ENCODE measurements at places on chromosomes 12 and 14.

GRCh38 chr14:26400373-26400772 is 197.5 kb downstream of the NOVA1 start:
- DNase-seq, result no peak

GRCh38 chr14:59849411-59850130 is 21.0 kb downstream of the RTN1 start:
- DNase-seq, result no peak

- DNase-seq, result no peak
Observed at GRCh38 chr12:55708695-55709233, 1.1 kb upstream of the ITGA7 start.

DNA sequence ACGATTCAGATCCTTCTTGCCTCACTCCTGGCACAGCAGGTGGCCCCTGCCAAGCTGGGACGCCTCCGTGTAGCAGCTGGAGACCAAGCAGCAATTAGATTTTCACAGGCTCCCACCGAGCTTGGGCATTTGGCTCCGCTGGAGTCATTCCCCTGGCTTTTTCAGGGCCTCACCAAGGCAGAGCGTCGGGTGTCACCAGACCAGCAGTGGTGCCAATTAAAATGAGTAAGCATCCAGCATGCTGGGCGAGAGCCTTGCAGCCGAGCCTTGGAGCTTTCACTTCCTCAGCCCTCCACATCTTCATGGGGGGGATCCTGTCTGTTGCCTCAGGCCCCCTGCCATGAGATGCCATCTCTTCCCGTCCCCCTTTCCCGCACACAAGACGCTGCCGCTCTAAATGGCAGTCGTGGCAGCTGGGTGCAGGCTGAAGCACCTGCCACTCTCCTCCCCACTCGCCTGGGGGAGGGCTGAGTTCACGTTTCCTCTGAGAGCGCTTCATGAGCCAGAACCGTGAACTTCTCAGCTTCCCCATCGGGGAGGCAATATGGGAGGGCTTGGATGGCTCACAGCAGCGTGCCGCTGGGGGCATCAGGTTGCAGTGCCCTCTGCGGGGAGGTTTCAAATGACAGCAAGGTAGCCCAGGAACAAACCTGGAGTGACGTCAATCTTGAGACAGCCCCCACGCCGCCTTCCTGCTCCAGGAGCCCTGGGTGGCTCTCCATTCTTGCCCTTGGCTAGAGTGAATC is 11.7 kb downstream of the TPCN1 start:
- DNase-seq, result peak; percentile 40

GRCh38 chr12:122363782-122364181 is 58.7 kb downstream of the CLIP1 start:
- no peak for DNase-seq

DNA sequence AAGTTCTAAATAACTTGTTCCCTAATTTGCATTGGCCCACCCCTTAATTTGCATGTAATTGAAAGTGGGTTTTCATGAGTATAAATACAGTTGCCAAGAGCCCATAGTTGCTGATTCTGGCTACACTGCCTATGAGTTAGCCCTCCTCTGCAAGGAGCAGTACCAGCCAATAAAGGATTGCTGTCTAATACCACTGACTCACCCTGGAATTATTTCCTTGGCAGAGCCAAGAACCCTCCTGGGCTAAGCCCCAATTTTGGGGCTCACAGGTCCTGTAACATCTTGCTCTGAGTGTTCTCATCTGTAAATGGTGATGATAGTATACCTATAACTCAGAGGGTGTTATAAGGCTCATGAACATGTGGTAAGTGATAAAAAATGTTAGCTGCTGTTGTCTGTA is 6.8 kb downstream of the TTC8 start:
- DNase-seq, result peak; percentile 63

GRCh38 chr12:11672256-11673191 is 23.1 kb downstream of the ETV6 start:
- DNase-seq, result no peak

- no peak for DNase-seq
Observed at GRCh38 chr14:92567173-92567725, 53.7 kb downstream of the RIN3 start.

GRCh38 chr14:100533656-100534485 is 53.3 kb downstream of the BEGAIN start:
- DNase-seq, result no peak

- DNase-seq, result no peak
Observed at GRCh38 chr12:3437986-3438385, 53.0 kb upstream of the PRMT8 start.

DNA sequence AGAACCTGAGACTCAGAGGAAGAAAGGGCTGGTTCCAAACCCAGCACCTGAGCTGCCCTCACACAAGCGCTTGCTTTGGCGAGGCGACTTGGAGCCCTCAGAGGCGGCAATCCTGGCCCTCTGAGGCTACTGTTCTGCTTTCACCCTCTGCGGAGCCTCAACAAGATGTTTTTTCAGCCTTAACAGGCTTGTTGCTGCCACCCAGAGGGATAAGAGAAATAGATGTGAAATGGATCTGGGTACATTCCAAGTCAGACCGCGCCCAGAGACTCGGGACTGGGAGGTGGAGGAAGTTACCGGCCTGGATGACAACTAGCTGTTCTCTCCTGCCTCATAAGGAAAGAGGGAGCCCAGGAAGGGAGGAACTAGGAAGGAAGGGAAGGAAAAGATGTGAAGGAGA is 89.6 kb downstream of the TTC7B start:
- DNase-seq, result peak; percentile 51

DNA sequence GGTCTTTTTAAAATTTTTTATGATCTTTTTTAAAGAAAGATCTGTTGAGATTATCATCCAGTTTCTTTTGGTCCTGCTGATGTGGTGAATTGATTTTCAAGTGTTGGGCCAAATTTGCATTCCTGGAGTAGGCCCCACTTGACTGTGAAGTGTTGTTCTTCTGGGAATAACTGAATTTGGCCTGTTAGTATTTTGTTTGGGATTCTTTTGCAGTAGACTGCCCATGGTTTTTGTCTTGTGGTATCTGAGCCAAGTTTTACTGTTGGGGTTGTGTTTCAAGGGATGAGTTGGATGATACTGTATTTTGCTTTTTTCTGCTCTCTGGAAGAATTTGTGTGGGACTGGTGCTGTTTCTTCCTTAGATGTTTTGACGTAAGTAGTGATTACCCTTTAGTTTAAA is 4.0 kb upstream of the SYCP3 start:
- DNase-seq, result no peak

GRCh38 chr12:43462080-43462479 is 89.9 kb downstream of the ADAMTS20 start:
- no peak for DNase-seq

DNA sequence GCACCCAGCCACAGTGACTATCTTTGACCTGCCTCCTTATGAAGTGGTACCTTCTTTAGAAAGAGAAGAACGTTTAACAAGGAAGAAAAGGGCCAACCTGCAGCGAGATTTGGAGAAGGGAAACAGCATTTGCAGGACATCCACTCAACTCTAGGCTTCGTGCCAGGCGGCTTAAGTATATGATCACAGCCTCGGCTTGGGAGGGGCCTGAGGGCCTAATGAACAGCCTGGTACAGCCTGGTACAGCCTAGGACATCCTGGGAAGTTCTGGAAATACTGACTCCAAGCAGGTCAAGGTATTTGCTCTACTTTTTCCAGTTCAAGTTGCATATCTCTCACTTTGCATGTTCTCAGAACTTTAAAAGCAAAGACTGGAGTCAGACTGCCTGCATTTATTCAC is 16.1 kb downstream of the HCAR2 start:
- no peak for DNase-seq

DNA sequence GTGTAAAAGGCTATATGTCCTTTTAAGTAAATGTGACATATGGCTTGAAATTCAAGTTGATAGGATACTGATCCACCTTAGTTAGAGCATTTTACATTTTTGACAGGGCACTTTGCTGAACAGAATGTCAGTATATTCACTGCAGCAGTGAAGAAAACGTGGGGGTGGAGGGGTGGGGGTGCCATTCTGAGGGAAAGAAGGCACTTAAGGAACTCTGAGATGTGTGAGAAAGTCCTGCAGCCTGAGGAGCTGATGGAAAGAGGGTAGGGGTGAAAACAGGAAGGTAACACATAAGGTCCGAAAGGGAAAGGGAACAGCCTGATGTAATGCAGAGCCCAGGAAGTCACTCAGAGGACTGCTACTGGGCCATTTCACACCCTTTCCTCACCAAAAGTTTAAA is 265.5 kb upstream of the GRIP1 start:
- DNase-seq, result no peak

DNA sequence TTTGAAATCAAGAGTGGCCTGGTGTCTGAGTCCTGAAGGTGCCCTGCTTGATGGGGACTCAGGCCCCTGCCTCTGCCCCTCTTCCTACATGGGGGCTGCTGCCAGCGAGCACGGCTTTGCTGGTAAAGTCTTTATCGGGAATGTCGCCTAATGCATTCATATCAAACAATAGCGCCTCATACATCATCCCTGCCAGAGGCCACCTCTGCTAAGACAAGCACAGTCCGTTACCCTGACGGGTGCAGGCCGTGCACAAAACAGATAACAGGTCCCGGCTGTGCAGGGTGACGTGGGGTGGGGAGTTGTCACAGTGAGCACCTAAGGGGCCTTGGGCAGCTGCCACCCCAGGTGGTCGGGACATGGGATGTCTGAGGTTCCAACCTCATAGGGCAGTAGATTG is 68.4 kb upstream of the FAM222A start:
- no peak for DNase-seq

DNA sequence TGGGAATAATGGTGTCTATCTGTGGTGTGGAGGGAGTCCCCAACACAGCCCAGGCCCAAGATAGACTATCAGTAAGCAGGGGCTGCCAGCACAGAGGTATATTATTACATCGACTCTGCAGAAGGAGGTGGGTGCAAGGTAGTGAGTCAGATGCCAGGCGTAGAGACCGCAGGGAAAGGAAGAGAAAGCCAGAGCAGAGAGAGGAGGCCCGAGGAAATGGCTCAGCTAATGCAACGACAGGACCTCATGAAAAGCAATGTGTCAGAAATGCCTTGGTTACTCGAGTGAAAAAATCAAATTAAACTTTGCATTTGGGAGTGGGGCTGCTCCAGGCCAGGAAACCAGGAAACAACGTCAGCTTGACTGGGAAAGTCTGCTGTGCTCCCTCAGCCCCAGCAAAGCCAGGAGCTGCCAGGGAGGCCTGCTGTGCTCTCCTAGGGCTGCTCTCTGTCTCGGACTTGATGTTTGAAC is 173.2 kb downstream of the SUDS3 start:
- peak; percentile 90 for DNase-seq

DNA sequence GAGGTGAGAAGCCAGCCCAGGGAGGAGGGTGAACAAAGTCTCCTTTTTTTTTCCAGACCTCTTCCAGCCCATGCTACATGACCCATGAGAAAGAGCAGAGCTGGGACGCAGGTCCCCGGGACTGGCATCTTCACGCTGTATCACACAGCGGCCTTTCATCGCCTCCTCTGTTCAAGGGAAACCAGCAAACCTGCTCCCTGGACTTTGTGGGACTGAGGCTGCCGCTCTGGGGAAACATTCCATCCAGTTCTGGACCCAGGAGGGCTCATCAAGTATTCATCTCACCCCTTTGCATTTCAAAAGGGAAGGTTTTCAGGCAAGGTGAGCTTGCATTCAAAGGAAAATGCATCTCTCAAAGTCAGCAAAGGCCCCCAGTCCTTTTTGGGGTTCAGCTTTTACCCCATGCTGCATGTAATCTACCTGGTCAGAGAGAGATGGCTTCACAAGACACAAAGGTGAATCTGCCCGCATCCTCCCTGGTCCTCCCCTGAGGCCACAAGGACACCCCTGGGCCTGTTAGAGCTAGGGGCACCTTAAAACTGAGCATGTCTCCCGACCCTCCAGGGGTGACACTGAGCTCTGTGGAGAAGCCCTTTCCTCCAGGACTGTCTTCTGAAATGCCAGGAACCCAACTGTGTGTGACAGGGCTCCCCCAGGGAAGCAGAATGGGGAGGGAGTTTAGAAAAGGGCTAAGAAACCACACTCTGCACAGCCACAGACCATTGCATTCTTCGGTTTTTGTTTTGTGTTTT is 21.2 kb upstream of the MEG3 start:
- no peak for DNase-seq

DNA sequence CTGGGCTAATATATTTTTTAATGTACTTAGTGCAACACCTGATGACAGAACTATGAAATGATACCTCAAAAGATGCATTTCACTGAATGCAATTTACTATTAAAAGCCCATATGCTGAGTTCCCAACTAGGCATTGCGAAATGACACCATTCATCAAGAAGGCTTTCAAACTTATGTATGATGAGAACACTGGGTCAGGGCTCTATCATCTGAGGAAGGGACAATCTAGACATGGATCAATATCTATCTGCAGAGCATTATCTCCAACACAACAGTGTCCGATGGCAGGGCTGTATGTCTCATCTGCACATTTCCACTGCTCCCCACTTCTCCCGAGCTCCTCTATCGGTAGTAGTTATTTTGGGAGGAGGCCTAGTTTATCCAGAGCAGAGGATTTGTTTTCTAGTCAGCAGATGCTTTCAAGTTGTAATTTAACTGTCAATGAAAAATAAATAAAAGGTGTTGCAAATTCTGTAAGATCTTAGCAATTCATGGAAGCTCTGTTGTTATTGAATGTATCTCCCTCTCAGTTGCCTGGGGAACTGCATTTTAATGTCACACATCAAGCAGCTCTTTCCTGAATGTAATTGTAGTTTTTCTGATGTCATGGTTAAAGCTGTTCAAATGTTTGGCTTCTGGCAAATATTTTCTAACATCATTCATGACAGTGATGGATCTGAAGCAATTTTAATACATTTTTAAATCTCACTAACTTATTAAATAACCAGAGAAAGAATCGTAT is 7.4 kb upstream of the GCH1 start:
- DNase-seq, result no peak
